CD4-positive, alpha-beta T cell treated with Interleukin-12 subunit alpha and Interleukin-12 subunit beta, for 1 hour (primary cell): ENCODE measurements at places on chromosomes 7 and 10.
A peak's percentile ranks its signal among the peaks of the same experiment; 100 is the strongest.

- DNase-seq: peak; percentile 34
Measured at GRCh38 chr10:22491931-22492615, 146.8 kb downstream of the SPAG6 start.

- no peak for DNase-seq
Measured at GRCh38 chr7:125561006-125561405, 631.4 kb upstream of the POT1 start.

DNA sequence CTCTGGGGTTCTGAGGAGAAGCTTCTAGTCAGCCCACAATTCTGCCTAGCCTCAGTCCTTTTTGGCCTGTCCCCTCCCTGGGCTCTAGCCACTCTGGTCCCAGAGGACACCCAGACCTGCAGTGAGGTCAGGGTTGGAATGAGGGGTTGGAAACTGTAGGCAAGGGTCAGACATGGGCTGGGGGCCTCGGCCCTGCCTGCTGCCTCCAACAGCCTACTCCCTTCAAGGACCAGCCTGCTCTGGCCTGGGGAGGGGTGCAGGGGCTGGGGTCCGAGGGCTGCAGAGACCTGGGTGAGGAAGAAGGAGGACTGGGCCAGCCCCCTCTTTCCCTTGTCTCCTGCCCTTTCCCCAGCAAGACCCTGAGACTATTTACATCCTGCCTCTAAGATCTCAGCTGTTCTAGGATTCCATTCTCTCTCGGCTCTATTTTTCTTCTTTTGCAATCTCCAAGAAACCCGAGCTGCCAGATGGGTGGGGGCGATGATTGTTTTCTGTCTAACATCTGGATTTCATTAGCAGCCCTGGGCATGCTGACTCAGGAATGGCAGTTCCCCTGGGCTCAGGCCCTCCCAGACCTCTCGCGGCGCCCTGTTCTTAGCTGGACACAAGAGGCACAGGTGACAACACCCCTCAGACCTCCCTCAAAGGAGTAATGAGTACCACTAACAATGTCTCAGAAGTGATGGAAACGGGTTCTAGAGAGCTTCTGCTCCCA, 23.1 kb downstream of the ZCCHC24 start:
- no peak for DNase-seq

- no peak for DNase-seq
Measured at GRCh38 chr10:132319853-132320653, 11.9 kb upstream of the LRRC27 start.

DNA sequence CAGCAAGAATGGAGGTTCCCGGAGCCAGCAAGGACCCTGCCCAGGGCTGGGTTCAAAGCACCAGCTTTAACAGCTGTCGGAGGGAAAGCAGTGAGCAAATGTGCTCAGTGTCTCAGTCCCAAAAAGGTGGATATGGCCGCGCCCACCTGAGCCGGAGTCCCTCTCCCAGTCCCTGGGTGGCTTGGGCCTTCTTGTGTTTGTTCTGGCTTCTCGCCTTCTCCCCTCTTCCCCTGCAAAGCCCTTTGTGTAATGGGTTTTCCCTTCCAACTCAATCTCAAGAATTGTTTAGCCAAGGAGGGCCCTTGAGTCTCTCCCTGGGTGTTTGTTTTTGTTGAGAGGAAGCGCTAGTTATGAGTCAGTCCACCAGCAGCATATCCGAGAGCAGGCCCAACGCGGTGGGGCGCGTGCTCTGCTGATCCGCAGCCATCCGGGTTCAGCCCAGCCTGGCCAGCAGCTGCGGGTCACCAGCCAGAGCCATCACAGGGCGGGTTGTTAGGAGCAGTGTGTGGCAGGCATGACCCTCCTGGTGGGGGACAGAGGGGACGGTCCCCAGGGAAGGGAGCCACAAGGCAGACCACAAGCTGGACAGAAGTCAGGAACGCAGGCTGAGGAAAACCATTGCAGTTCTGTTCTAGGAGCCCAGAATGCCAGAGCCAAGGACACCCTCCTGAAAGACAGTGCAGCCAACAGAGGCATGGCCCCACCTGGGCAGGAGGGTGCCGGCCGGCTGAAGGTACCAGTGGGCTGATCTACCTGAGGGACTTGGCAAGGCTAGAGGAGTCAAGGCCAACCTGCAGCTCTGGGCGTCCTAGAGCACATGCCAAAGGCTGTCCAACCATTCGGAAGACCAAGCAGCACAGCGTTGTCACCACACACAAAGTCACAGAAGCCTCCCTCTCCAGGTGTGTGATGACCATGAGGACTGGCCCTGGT, 21.3 kb downstream of the CALML3 start:
- no peak for DNase-seq

GRCh38 chr7:86978808-86979506, 80.5 kb downstream of the ELAPOR2 start:
- DNase-seq: peak; percentile 70

DNA sequence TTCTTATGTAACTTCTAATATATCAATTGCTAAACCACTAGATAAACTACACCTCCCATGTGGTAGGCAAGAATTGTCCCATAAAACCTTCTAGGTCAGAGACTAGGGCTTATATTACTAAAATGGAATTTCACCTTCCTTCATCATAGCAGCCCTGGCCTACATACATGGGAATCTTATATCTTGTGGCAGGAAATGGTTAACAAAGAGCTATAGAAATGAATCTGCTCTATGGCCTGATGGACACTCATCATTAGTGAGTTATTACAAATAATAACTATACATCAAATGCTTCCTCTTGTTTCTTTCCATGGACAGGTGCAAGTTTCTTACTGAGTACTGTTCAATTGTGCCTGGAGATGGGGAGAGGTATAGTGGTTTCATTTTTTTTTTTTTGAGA, 62.3 kb upstream of the PDLIM1 start:
- no peak for DNase-seq

GRCh38 chr10:108336836-108337235, 1172.3 kb upstream of the SORCS1 start:
- DNase-seq: no peak

DNA sequence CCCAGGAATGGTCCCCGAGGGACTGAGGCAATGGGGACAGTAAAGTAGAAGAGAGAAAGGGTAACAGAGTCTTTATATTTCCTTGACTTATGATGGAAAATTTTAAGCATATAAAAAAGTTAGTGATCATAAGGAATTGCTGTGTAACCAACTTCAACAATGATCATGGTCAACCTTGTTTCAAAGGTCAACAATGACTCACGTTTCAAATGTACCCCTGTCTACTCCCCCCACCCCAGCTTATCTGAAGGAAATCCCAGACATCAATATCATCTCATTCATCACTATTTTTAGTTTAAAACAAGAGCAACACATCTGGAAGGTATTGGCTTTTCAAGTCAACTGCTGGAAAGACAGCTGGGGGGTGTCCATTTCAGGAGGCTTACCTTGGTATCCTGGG, 92.9 kb downstream of the SMURF1 start:
- DNase-seq: no peak

- DNase-seq: no peak
Measured at GRCh38 chr10:44278837-44279324, 106.0 kb downstream of the CXCL12 start.

- no peak for DNase-seq
Measured at GRCh38 chr10:22643775-22644174, 70.6 kb downstream of the PIP4K2A start.

- no peak for DNase-seq
Measured at GRCh38 chr10:124672181-124672638, 72.0 kb downstream of the FAM53B start.

DNA sequence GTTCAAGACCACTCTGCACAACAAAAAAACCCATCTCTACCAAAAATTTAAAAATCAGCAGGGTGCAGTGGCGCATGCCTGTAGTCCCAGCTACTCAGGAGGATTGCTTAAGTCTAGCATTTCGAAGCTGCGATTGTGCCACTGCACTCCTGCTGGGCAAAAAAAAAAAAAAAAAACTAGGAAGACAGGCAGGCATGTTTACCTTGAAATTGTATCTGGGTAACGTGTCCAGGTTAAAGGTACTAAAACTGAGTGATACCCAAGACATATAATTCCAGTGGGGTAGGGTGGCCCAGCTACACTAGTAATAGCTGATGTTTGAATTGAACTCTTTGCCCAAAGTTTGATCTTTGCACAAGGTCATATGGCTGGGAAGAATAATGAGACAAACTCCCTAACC, 16.2 kb downstream of the GHITM start:
- DNase-seq: no peak

DNA sequence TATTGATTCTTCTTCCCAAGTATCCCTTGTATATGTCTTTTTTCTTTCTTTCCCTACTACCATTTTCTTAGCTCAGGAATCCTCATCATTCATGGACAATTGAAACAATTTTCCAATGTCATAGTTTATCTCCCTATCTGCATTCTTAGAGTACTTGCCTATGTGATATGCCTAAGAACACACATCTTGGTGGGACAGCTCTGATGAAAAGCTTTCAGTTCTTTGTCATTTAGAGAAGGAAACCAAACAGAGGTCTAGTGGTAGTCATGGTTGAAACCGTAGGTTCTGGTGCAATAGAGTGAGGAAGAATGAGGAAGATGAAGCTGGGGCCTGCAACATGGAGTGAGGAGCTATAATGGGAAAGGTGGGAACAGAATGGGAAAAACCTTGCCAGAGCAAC, 28.2 kb downstream of the TDRD1 start:
- DNase-seq: no peak

DNA sequence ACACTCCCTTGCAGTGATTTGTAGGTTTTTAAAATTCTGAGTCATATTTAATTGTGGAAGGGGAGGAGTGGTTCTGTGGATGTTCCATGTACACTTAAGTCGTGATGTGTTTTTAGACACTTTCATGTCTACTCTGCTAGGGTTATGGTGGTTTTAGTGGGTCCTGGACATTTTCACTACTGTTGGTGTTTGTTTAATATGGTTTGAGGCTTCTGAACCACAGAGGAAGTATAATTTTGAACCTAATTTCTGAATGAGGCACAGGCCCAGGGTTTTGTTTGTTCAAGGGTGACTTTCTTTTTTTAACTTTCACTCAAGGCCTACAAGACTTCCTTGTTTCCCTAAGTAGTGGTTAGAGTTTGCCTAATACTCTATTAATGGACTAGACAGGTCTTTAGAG, 13.3 kb downstream of the SLC26A5 start:
- no peak for DNase-seq

DNA sequence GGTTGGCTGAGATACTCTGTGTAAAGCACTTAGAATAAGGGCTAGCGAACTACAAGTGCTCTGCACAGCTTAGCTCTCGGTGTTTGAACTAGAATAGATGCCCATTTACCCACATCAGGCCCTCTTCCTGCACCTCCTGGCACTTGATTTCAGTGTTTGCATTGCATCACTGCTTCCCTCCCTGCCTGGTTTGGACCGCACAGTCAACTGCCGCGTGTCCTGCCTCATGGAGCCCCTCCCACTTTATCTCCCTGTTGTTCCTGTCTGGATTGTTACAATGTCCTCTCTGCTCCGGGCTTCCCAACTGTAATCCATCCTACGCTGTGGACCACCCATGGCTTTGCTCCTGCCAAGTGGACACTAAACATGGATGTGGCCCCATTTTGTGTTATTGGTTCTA, 2.3 kb downstream of the FAM107B start:
- no peak for DNase-seq

- DNase-seq: no peak
Measured at GRCh38 chr10:78948621-78949030, 120.1 kb upstream of the ZMIZ1 start.

GRCh38 chr7:33789871-33790630, 115.3 kb upstream of the BMPER start:
- DNase-seq: no peak

GRCh38 chr7:102295346-102296178, 8.9 kb downstream of the SH2B2 start:
- DNase-seq: no peak

GRCh38 chr7:158531661-158532060, 56.0 kb downstream of the PTPRN2 start:
- no peak for DNase-seq

DNA sequence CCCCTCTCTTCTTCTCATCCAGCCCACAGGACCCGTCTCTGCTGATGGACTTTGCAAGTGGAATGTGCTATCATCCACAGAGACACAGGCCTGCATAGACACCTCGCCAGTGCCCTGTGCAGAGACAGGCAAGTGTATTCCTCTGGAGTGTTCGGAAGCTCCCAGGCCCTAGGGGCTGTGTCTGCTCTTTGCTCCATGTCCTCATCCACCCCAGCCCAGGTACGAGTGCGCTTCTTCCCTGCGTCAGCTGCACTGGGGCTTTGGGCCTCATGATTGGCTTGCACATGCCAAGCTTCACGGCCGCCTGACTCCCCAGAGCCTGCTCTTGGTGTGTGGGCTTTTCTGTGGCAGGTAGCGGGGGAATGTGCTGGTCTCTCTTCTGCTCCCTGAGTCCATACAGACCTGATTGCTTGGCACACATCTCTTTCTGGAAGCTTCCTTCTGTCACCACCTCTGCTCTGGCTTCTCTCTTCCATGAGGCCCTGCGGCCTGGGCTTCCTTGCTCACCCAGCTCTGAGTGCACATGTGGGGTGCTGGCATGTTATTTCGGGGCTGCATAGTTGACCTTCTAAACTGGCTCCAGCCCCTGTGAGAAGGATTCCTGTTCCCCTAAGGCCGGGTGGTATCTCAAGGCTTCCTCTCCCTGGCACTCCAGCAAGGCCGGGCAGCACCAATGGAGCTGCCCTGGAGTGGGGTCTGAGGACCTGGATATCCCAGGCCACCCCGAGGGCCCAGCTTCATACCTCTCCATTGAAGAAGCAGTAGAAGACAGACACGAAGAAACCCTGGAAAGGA, 27.8 kb downstream of the CRHR2 start:
- no peak for DNase-seq

- DNase-seq: no peak
Measured at GRCh38 chr10:75013007-75013406, 98.4 kb upstream of the SAMD8 start.

DNA sequence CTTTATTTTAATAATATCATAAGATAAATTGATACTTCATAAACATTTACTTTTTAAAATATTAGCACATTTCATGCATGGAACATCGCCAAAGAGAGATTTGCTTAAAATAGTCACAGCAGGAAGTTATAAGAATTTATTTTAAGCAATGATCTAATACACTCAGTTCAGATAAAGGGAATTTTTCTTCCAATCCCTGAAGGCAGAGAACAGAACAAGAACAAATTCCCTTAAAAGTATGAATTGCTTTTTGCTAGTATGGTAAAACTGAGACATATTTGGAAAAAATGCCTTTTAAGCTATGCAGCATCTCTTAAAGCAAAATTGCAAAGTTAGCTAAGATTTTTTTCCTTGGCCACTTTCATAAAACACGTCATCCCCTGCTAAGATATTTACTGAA, 91.0 kb downstream of the SEMA3D start:
- no peak for DNase-seq

GRCh38 chr10:96017191-96017687, 26.1 kb upstream of the CCNJ start:
- DNase-seq: peak; percentile 57

DNA sequence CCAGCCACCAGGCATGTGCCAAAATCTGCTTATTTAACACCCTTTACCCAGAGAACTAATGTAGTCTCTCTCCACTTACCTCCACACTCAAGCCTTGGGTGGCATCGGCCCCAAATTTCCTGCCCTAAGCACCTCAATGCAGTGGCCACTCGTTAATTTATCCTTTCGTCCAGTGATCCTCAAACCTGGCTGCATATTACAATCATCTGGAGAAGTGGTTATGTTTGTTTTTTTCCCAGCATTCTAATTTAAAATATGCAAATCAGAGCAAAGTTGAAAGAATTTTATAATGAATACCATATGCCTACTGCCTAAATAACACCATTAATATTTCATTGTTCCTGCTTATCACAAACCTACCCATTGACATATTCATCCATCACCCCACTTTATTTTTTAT, 25.7 kb downstream of the CREB3L2 start:
- DNase-seq: no peak
